ENCODE measurements at places on chromosomes 7 and 10.

GRCh38 chr7:22726907-22727713 lies at the start of gene IL6:
Gene IL6, plus strand, starts transcription at chr7:22727200. Its CDS starts 63 bp downstream, at chr7:22727263.
- peak; percentile 42 for DNase-seq

- DNase-seq = no peak
Observed at GRCh38 chr7:149637911-149638565, 135.3 kb downstream of the ZNF467 start.

GRCh38 chr7:102119213-102119651 lies 167.4 kb upstream of the SH2B2 start:
- no peak for DNase-seq

DNA sequence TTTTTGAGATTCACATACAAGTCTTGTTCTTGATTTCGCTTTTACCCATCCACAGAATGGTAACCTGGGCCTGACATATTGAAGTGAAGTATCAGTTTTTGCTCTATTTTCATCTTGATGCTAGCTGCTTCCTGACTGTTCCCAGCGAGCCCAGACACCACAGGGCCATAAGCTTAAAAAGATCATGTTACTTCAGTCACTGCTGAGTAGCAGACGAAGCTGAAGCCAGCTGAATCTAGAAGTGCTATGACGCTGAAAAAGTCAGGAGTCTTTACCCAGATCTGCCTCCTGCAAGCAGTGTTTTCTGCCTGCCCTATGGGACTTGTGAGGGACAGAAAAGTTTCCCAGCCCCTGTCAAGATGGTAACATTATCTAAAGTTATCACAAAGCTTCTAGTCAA lies 2.7 kb upstream of the PRXL2A start:
- DNase-seq = peak; percentile 4

DNA sequence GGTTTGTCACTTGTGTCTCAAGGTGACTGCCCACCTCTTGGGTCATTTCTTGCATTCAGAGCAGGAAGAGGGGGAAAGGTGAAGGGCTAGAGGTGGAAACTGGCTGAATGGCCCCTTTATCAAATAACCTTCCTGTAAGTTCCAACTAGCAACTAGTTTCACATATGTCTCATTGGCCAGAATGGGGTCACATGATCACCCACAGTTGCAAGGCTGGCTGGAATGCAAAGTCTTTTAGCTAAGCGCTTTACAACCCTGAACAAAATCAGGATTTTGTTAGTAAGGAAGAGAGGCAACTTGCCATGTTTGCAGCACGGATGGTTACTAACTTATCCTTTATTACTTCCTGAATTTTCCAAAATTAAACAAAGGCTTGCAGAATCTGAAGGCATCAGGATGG lies 156.3 kb downstream of the EMX2 start:
- DNase-seq = no peak

DNA sequence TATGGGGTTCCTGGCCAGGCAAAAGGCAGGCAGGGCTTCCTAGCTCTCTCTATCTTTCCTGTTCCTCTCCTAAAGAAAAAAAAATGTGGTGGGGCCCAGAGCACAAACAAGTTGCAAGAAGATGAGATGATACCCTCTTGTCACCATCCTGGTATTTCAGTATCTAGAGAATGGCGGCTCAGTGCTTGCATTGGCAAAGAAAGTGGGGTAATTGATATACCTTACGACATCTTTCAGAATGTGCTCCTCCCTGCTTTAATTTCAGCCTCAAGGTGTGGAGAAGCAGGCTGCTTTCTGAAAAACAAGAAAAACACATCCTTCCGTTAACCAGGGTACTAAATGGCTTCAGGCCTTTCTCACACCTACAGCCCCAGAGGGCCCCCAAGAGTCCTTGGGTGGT lies 34.5 kb upstream of the CUX1 start:
- DNase-seq = no peak

- no peak for DNase-seq
Observed at GRCh38 chr7:122626785-122627184, 72.1 kb downstream of the RNF133 start.

- DNase-seq = no peak
Observed at GRCh38 chr7:139479620-139480019, 3.9 kb downstream of the KLRG2 start.

GRCh38 chr10:84783386-84783785 lies 455.0 kb downstream of the CCSER2 start:
- DNase-seq = peak; percentile 5

DNA sequence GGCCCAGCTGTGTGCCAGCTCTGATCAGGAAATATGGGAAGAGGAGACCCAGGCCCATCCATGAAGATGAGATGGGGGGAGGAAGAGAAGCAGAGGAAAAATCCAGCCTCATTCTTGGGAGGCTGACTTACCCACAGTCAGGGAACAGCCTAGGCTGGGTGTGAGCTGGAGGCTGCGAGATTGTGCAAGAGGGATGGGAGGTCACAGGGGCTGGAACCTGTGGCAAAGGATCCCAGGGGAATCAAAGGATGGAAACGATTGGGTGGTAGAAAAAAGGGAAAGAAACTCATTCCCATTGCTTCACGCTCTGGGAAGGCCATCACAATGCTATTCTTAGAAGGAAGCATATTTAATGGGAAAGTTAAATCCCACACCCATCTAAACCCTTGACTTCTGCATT lies 26.7 kb upstream of the CRHR2 start:
- DNase-seq = no peak

DNA sequence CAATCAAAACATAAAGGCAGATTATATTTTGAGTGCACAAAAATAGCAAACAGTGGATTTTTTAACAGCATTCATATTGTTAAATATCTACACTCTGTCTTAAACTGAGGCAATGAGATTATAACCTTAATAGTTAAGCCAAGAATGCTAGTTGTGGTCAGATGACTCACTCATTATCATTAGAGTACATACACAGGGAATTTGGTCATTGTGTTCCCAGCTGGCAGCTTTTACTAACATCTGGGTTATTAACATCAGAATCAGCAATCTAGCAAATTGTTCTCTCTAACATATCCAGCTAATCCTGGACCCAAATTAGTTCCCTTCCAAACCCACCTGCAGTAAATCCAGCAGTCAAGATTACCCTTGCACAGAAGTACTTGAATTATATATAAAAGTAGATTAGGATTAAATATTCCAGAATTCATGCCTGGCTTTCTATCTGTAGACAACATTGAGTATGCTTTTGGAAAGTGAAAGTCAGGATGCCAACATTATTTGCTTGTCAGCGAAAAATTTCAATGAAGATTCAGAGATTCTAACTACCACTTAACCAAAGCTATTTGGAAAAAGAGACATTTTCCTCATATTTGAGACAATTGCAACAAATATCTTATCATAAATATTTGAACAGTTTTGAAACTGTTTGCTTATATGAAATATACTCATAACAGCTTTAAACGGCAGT lies 1035.6 kb upstream of the PHF14 start:
- no peak for DNase-seq

DNA sequence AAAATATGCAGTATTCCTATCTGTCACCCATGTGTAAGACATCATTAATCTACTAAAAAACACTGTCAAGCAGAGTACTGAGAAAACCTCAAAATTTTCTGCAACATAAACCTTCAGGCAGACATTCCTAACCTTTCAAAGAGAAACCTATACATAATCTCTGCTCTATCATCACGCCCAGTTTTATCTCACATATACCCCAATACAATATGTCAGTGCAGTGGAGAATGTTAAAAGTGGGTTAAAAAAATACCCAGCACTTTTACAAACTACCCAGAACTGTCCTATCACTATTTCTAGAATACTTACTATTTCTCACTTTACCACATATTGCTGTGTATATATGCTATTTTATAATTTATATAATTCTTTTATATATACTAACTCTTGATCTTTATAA lies 922.0 kb upstream of the SORCS1 start:
- DNase-seq = no peak

DNA sequence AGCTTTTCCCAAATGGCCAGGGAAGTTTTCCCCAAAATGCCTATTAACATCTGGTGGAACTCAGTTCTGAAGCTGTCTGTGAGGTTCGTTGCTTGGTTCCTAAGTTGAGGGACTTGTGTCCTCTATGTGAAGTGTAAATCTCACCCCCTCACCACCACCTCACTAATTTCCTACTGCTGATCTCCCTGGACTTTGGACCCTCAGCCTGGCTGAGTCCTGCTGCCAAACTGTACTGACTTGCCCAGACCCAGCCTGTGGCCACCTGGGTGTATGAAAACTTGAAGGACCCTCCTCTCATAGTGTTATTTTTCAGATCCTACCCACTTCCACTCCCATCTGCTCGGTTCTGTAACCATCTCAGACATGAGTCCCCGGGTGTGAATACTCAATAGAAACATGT lies 94.9 kb downstream of the MET start:
- no peak for DNase-seq

- peak; percentile 0 for DNase-seq
Observed at GRCh38 chr10:42951486-42952251, 125.2 kb upstream of the RET start.

DNA sequence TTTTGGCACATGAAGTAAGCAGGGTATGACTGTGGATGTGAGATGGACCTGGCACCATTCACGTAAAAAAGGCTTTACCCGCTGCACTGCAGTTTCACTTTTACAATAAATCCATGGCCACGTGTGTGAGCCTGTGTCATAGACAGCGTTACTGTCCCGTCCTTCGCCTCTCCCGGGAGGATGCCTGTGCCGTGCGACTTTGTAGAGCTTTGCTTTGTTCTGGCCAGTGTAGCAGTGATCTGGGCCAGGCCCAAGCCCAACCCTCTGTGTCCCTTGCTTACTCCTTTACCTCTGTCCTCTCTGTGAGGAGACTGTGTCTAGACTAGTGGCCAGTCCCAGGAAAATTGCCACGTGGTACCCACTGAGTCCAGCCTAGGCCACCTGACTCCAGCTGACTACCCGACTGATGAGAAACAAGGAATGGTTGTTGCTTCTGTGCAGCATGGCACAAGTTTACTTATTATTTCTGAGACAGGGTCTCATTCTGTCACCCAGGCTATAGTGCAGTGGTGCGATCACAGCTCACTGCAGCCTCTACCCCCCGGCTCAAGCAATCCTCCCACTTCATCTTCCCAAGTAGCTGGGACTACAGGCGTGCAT lies 48.1 kb downstream of the JAKMIP3 start:
- DNase-seq = no peak

DNA sequence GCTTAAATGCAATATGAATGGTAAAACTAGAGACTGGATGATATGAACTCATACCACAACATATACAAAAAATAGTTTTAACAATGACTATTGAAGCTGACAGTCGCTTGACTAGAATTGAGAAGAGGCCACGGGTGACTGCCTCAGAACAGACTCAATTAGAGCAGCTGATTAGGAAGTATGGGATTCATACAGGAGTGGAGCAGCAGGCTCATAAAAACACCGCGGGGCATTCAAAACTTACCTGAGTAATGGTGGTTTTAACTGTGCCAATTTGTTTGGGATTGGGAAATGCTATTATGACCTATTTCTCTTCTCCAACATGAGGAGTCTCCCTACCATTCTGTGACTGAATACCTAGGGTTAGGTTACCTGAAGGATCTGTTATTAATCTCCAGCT lies 2.1 kb downstream of the CADPS2 start:
- no peak for DNase-seq

DNA sequence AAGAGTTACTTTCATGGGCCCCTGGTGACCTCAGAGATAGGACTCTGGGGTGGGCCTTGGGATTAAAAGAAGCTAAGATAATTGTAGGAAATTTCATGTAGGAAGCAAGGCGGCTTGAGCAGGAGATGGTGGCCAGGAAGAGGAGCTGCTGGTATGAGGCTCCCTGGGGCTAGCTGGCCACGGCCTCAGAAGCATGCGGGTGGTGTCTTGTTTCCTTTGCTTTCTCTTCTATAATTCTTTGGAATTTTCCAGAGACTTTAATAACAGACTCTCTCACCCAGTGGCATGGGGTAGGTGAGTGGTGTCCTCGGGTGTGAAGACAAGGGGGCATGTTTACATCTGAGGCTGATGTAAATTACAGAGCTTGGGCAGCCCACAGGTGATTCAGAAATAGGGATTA lies 41.9 kb upstream of the KDM7A start:
- no peak for DNase-seq

DNA sequence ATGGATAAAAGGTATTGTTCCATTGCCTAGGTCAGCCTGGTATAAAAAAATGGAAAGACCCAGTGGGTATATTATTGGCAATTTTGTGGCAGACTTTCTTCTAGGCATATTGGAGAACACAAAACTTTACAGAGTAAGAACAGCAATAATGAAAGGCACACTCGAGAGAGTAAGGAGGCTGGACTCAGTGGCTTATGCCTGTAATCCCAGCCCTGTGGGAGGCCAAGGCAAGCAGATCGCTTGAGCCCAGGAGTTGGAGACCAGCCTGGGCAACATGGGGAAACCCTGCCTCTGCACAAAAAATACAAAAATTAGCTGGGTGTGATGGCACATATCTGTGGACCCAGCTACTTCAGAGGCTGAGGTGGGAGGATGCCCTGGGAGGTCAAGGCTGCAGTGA lies 158.2 kb downstream of the FAM107B start:
- DNase-seq = no peak

- DNase-seq = no peak
Observed at GRCh38 chr10:12529976-12530375, 180.6 kb downstream of the CAMK1D start.

DNA sequence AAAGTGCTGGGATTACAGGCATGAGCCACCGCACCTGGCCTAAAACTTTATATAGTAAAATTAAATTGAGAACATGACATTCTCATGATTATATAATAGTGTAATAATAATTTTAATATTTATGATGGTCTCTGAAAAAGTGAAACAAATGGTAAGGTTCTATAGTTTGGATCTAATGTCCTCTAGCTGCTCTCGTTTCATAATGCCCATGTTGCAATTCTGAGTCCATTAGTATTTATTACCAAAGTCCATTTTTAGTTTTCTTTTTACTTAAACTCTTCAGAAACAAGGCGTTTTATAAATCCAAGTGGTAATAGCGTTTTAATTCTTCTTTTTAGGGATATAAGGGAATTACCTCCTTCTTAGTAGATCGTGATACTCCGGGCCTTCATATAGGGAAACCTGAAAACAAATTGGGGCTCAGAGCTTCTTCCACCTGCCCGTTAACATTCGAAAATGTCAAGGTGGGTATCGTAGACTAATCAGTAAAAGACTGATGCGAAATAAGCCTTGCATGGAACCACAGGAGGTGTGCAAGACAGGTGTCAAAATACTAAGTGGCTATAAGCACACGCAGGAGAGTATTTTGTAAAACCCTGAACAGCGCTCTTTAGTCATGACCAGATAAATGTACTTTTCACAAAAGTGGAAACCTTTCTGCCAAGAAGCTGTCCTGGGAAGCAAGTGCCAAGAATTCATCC lies 34.1 kb downstream of the ACADSB start:
- DNase-seq = no peak

- no peak for DNase-seq
Observed at GRCh38 chr10:84114088-84114667, 25.1 kb upstream of the GHITM start.

DNA sequence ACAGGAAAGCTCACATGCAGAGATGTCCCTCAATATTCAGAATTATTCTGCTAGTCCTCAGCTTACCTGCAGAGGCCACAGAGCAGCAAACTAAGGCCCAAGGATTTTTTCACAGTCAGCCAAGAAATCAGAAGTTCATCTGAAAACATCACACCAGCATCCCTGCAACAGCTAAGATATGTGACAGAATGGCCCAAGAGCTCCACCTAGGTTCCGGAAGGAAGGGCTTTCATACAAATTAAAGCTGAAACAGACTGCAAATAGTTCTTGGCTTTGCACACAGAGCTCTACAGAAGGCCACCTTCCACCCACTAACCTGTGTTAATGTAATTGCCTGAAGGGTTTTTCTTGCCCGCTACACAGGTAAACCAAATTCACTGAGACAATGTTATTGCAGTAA lies 438.8 kb upstream of the C7orf33 start:
- DNase-seq = no peak

- no peak for DNase-seq
Observed at GRCh38 chr7:91852263-91852741, 28.2 kb downstream of the MTERF1 start.

- no peak for DNase-seq
Observed at GRCh38 chr10:124827474-124827873, 25.9 kb downstream of the ABRAXAS2 start.
